Stimulated activated CD4-positive, alpha-beta T cell treated with anti-CD3 and anti-CD28 coated beads, Interleukin-15, amount 100 ng/mL, for 48 hours (primary cell): ENCODE measurements at places on chromosomes 12 and 14.
A peak's percentile ranks its signal among the peaks of the same experiment; 100 is the strongest.

- no peak for DNase-seq
Observed at GRCh38 chr12:90969346-90969745, 14.4 kb upstream of the CCER1 start.

GRCh38 chr12:6265038-6265405, 45.5 kb upstream of the PLEKHG6 start:
- DNase-seq, result no peak

DNA sequence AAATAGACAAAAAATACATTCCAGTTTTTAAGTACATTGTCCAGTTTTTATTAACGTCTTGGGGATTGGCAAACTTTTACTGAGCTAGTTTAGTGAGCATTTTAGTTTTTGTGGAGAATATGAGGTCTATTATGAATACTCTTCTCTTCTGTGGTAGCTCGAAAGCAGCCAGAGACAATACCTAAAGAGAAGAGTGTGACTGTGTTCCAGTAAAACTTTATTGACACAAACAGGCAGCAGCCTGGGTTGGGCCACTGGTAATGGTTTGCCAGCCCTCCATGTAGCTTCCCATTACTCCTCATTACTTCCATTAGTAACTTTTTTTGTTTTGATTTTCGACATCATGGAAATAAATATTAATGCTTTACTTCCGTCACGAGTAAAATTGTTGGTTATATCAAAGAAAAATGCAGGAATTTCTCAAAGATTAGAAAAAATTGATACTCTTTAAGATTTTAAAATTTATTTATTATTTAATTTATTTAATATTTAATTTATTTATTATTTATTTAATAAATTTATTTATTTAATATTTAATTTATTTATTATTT, 19.6 kb downstream of the RMST start:
- no peak for DNase-seq

GRCh38 chr14:91883753-91884152, 16.4 kb upstream of the TC2N start:
- no peak for DNase-seq

GRCh38 chr12:52682938-52683574, 2.8 kb upstream of the KRT1 start:
- DNase-seq, result no peak

- DNase-seq, result no peak
Observed at GRCh38 chr12:50636505-50636904, 127.4 kb upstream of the ATF1 start.

GRCh38 chr12:129005829-129006228, 152.6 kb downstream of the GLT1D1 start:
- no peak for DNase-seq

DNA sequence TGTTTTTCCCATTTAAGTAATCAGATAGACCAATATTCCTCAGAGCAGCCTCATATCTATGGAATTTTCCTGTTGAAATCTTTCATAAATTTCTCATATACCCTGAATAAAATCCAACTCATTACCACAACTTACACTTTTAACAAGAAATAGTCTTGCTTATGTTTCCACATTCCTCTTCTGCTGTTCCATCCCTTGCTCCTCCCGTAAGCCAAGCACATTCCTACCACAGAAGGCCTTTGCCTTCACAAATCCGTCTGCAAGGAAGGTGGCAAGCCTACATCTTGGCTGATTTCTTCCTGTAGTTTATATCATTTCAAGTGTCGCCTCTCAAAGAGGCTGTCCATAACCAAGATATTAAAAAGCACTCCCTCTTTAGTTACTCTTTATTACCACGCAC, 127.7 kb downstream of the C12orf50 start:
- DNase-seq, result no peak

DNA sequence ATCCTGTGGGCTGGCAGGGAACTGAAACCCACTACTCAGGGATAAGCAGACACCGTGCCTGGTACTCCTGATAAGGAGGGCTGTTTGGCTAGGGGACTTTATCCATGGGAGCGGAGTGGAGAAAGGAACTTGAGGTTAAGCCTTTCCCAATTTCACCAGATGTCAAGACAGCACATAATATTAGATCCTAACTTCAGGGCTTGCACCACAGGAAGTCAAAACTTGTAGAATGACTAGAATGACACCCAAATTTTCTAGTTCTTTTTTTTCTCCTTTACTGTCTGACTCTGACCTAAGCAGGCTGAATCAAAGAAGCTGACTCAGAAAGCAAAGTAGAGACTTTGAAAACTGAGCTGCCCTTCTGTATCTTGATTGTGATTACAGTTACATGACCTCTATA, 7.1 kb upstream of the CGRRF1 start:
- no peak for DNase-seq

GRCh38 chr14:37403626-37404025, 191.4 kb downstream of the FOXA1 start:
- DNase-seq, result no peak

- DNase-seq, result no peak
Observed at GRCh38 chr14:96564389-96564788, 62.2 kb downstream of the PAPOLA start.

- DNase-seq, result no peak
Observed at GRCh38 chr12:67593041-67593440, 55.5 kb upstream of the DYRK2 start.

- DNase-seq, result no peak
Observed at GRCh38 chr12:109461846-109462756, 15.0 kb downstream of the KCTD10 start.

GRCh38 chr12:43676183-43676813, 82.3 kb downstream of the PUS7L start:
- DNase-seq, result peak; percentile 3
